Muscle of leg (tissue), 16 donors: ENCODE measurements at places on chromosomes 4 and X. TPM values are rescaled to one million over a fixed set of nuclear protein-coding genes. Genes with fewer than 3 reads are reported as not detected.

Gene RADX
- 2.7 TPM for polyA plus RNA-seq

Gene HSFX1
- 2.1 TPM for polyA plus RNA-seq

Gene CYTL1
- 15.6 TPM for polyA plus RNA-seq

GRCh38 chrX:140337263-140337662, 167.6 kb downstream of the SOX3 start:
- no peak for DNase-seq

GRCh38 chr4:85127653-85128052, 161.2 kb upstream of the WDFY3 start:
- DNase-seq: peak; percentile 27
